ENCODE measurements at places on chromosomes 11 and 22. TPM values are rescaled to one million over a fixed set of nuclear protein-coding genes. Genes with fewer than 3 reads are reported as not detected.

Gene SLC22A8
- total RNA-seq = not detected

Gene ACRV1
- not detected for total RNA-seq

Gene ZNF280B
- 2.2 TPM for total RNA-seq

Gene OR10A2
- not detected for total RNA-seq

Gene OR52I2
- total RNA-seq = not detected

Gene CALCA
- not detected for total RNA-seq

Gene OR10D3
- under 0.01 TPM for total RNA-seq

Gene CECR2
- total RNA-seq = 4.4 TPM

Gene YAP1
- 57.7 TPM for total RNA-seq

Gene SERPINH1
- total RNA-seq = 443 TPM

Gene PGA5
- not detected for total RNA-seq

Gene NXPE1
- not detected for total RNA-seq

Gene DDX25
- total RNA-seq = not detected

Gene CTSF
- 10.0 TPM for total RNA-seq

Gene CST6
- 0.53 TPM for total RNA-seq

Gene PPFIBP2
- total RNA-seq = 3.2 TPM

Gene OR8G5
- not detected for total RNA-seq

Gene CEP126
- 3.2 TPM for total RNA-seq

Gene OR51V1
- total RNA-seq = not detected

Gene CSF2RB
- 13.4 TPM for total RNA-seq

Gene ACO2
- 76.7 TPM for total RNA-seq

Gene ST14
- total RNA-seq = not detected

Gene ELF5
- total RNA-seq = not detected

Gene DUSP8
- total RNA-seq = 0.40 TPM

Gene OR52N4
- not detected for total RNA-seq

Gene NPAS4
- total RNA-seq = not detected

Gene PRODH
- total RNA-seq = not detected

Gene HEPN1
- not detected for total RNA-seq

Gene HBG2
- not detected for total RNA-seq

Gene MMP8
- total RNA-seq = not detected

Gene BEST1
- under 0.01 TPM for total RNA-seq

Gene ANO3
- total RNA-seq = not detected

Gene CHRDL2
- not detected for total RNA-seq

Gene DSCAML1
- not detected for total RNA-seq

Gene DCHS1
- 39.4 TPM for total RNA-seq

Gene LIPT2
- 2.0 TPM for total RNA-seq

Gene ASCL2
- not detected for total RNA-seq

Gene OR4D11
- total RNA-seq = not detected

Gene ROM1
- total RNA-seq = 3.7 TPM

Gene ALDH3B1
- 0.13 TPM for total RNA-seq

Gene C11orf42
- not detected for total RNA-seq

Gene NLRP14
- total RNA-seq = 0.53 TPM

Gene EI24
- 172 TPM for total RNA-seq

Gene BIK
- total RNA-seq = 0.86 TPM

Gene KRTAP5-9
- not detected for total RNA-seq

Gene GUCY1A2
- total RNA-seq = 0.79 TPM

Gene HTR3B
- not detected for total RNA-seq

Gene PATE2
- 0.13 TPM for total RNA-seq

Gene JHY
- total RNA-seq = 4.3 TPM

Gene TRIM49
- not detected for total RNA-seq

Gene CEND1
- 0.53 TPM for total RNA-seq

Gene BIRC3
- 3.4 TPM for total RNA-seq

Gene SPON1
- total RNA-seq = not detected

All from thoracic aorta endothelial cell (primary cell).